ENCODE measurements at places on chromosomes 6 and 20.

DNA sequence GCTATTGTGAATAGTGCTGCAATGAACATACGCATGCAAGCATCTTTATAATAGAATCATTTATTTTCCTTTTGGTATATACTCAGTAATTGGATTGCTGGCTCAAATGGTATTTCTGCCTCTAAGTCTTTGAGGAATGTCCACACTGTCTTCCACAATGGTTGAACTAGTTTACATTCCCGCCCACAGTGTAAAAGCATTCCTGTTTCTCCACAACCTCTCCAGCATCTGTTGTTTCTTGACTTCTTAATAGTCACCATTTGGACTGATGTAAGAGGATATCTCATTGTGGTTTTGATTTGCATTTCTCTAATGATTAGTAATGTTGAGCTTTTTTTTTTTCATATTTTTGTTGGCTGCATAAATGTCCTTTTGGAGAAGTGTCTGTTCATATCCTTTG is 208.7 kb downstream of the PHF3 start:
- H3K27me3 ChIP-seq: no peaks in the 10 kb centered on the region
- no peak for DNase-seq
- H3K27ac ChIP-seq: no peak overlapping the region
- H3K4me1 ChIP-seq: no peaks in the 10 kb centered on the region
- no peaks in the 10 kb centered on the region for H3K36me3 ChIP-seq
- H3K4me3 ChIP-seq: no peak overlapping the region

DNA sequence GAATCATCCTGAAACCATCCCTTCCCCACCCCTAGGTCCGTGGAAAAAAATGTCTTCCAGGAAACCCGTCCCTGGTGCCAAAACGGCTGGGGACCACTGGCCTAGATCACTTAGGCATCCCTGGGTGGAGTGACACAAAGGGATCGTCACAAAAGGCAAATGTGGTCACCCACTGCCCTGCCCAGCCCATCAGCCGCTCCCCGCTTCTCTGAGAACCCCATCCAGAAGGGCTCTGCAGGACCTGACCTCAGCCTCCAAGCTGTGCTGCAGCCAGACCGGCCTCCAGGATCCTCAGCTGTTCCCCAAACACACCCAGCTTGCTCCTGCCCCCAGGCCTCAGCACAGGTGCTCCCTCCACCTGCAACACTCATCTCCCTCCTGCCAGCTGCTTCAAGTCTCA is 61.6 kb downstream of the PREX1 start:
- H3K4me3 ChIP-seq: no peak overlapping the region
- H3K27me3 ChIP-seq: no peaks in the 10 kb centered on the region

- H3K4me3 ChIP-seq: peak overlapping the region; percentile 84
- H3K27me3 ChIP-seq: no peaks in the 10 kb centered on the region
- H3K36me3 ChIP-seq: peaks cover 24% of the 10 kb centered on the region
- H3K27ac ChIP-seq: peak overlapping the region; percentile 98
- DNase-seq: peak; percentile 90
- H3K4me1 ChIP-seq: peaks cover 27% of the 10 kb centered on the region
Measured at GRCh38 chr6:42746463-42747391, 824 bp upstream of the TBCC start.

DNA sequence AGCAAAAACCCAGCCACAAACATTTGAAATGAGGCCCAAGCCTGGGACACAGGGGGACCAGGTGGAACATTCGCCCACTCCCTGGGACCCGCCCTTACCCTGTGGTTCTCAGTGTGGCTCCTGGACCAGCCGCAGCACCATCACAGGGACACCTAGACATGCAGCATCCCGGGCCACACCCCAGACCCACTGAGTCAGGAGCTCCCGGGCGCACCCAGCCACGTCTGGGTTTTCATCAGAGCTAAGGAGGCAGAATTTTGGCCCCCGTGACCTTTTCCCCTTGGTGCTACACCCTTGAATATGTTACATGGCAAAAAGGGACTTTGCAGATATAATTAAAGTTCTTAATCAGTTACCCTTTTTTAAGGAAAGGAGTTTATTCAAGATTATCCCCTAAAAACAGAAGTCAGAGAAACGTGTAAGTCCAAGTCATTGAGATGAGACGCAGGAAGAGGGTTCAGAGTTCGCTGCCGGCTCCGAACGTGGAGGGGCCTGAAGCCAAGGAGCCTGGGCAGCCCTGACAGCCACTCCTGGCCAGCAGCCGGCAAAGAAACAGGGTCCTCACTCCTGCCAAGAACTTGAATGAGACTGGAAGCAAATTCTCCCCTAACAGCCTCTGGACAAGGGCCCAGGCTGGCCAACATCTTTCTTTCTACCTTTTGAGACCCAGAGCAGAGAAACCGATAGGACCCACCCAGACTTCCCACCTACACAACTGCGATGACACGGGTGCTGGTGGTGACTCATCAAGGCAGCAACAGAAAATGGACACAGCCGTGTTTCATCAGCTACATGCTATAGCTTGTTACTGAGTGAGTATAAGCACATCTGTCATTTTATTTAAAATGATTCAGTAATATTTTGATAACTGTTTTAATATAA is 25.3 kb downstream of the BFSP1 start:
- peak; percentile 76 for DNase-seq
- peak overlapping the region; percentile 80 for H3K27ac ChIP-seq
- H3K4me3 ChIP-seq: peak overlapping the region; percentile 70
- H3K36me3 ChIP-seq: no peaks in the 10 kb centered on the region
- peaks cover 28% of the 10 kb centered on the region for H3K4me1 ChIP-seq

- no peaks in the 10 kb centered on the region for H3K27me3 ChIP-seq
- H3K4me3 ChIP-seq: no peak overlapping the region
- no peaks in the 10 kb centered on the region for H3K36me3 ChIP-seq
- H3K4me1 ChIP-seq: peaks cover 2% of the 10 kb centered on the region
- H3K27ac ChIP-seq: no peak overlapping the region
Measured at GRCh38 chr6:148945301-148946021, 198.6 kb downstream of the UST start.

DNA sequence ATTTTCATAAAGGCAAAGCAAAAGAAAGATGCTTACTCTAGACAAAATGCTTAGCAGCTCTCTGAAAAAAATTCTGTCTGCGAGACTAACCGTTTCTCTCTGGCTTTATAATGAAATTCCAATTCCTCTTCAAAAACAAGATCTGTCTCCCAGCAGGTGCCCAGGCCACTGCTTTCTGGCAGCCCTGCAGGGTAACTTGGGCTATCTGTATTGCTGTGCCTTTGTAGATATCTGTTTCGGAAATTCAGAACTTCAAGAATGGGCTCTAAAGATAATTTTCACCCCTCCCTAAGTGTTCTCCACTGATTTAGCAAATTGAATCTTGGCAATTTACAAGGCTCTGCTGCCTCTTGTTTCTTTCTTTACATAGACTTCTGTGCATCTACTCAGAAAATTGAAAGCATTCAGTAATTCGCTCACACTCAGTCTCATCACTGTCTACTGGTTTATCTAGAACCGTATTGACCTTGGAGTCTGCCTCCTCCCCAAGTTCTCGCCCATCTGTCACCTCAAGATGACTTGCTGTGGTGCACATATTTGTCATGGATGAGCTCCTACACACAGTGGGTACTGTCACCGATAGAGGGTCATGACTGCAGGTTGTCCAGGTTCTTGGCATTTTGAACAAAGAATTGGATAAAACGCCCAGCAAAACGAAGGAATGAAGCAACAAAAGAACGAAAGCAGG is 26.4 kb upstream of the FABP7 start:
- H3K27ac ChIP-seq: no peak overlapping the region
- H3K4me3 ChIP-seq: no peak overlapping the region
- no peak for DNase-seq
- peaks cover 12% of the 10 kb centered on the region for H3K4me1 ChIP-seq

- H3K4me1 ChIP-seq: no peaks in the 10 kb centered on the region
- DNase-seq: no peak
- H3K4me3 ChIP-seq: no peak overlapping the region
- peaks cover 10% of the 10 kb centered on the region for H3K27me3 ChIP-seq
- H3K36me3 ChIP-seq: no peaks in the 10 kb centered on the region
Measured at GRCh38 chr6:46509981-46510510, 18.8 kb upstream of the RCAN2 start.

DNA sequence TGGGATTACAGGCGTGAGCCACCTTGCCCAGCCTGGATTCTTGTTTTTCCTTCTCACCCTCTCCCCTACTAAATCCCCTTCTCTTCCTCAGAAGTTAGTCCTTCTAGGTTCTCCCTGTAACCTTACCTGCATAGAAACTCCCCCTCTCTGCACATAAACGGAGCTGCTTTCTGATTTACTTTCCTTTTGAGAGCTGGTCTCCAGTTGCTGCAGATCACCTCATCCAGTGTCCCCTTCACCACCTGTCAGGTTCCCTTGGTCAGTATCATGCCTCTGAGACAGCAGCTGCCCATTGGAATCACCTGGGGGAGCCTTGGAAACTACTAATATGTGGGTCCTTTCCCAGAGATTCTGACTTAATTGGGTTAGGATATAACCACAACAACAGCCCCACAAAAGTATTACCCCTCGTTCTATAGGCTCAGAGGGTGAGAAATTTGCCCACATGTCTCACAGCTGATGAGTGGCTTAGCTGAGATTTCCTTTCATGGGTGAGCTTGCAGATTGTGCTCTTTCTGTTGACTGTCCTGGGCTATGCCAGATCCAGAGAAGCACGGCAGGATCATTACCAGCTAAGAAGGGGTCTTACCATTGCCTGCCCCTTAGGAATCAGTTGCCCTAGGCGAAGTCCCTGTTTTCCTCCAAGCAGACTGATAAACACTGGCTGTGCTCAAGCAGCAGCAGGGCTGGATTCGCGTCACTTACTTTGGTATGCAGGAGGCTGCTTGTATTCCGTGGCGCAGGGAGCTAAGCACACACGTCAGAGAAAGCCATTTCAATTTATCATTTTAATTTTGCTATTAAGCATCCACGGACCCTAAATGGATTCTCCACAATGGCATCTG is 51.3 kb downstream of the AKAP12 start:
- peak overlapping the region; percentile 59 for H3K27ac ChIP-seq
- no peak for DNase-seq
- H3K4me3 ChIP-seq: no peak overlapping the region

DNA sequence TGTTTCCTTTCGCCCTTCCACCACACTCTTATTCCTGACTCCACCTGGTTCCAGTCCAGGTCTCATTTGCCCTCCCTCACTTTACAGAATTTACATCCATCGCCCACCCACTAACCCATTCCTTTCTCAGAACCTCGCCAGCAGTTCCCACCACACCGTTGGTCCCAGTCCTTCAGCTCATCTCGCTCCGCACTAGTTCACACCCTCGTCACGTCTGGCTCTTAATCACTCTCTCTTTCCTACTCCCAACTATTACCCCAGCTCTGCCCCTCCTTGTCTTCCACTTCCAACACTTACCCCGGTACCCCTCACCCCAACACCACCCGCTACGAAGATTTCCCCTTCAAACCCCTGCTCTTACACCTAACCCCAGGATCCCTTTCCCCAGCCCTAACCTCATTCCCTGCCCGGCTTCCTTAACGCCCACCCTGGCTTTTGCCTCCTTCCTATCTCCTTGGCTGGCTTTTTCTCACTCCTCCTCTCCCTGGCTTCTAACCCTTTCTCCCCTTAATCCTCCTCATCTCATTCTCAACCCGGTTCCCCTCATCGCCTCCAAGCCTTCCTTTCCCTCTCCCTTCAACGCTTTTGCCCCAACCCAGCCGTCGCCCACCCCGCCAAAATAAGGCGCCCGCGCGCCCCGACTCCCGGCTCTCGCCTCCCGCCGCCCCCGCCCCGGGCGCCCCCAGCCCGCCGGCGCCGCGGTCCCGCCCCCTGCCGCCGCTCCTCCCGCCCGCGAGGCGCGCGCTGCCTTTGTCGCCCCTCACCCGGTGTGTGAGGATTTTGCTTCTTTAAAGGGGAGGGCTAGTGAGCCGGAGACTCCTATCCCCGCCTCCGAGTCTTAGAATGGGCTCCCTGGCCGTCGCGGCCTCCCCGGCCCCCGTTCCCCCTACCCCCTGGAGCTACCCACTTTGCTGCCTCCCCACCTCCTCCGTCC is 542 bp downstream of the USP49 start:
- H3K4me3 ChIP-seq: no peak overlapping the region
- H3K27ac ChIP-seq: no peak overlapping the region
- peak; percentile 31 for DNase-seq
- H3K36me3 ChIP-seq: no peaks in the 10 kb centered on the region

DNA sequence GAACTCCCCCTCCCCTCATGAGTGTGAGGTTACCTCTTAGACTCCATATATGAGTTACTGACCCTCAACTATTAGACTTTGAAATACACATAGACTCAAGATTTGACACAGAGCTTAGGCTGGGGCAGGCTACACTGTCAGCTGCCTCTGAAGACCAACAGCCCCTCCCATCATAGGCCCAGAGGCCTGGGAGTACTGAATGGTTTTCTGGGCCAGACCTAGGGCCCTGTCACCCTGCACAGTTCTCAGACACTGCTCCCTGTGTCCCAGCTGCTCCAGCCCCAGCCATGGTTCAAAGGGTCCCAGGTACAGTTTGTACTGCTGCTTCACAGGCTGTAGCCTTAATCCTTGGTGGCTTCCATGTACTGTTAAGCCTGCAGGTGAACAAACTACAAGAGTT is 132.1 kb upstream of the MOCS1 start:
- H3K27ac ChIP-seq: no peak overlapping the region
- no peaks in the 10 kb centered on the region for H3K27me3 ChIP-seq
- H3K4me3 ChIP-seq: no peak overlapping the region
- H3K36me3 ChIP-seq: no peaks in the 10 kb centered on the region

All from activated CD4-positive, alpha-beta T cell treated with anti-CD3 and anti-CD28 coated beads for 36 hours (primary cell).